HCT116 (cell line): ENCODE measurements at places on chromosomes 12 and 14. TPM values are rescaled to one million over a fixed set of nuclear protein-coding genes. Genes with fewer than 3 reads are reported as not detected.

Gene CLEC1B
- total RNA-seq: not detected

Gene TMEM30B
- 0.12 TPM for total RNA-seq

Gene PNN
- 97.9 TPM for total RNA-seq

Gene TCTN2
- 12.1 TPM for total RNA-seq

Gene UNC79
- 0.10 TPM for total RNA-seq

Gene PLEKHG7
- total RNA-seq: not detected

Gene TSPAN9
- total RNA-seq: 13.2 TPM

Gene TMEM117
- 3.6 TPM for total RNA-seq

Gene PYGL
- total RNA-seq: 173 TPM

Gene ACRBP
- 1.0 TPM for total RNA-seq

Gene MSRB3
- 8.2 TPM for total RNA-seq

Gene RXYLT1
- total RNA-seq: 23.0 TPM

Gene DENR
- total RNA-seq: 59.1 TPM

Gene PCNX1
- 52.2 TPM for total RNA-seq

Gene KCNC2
- total RNA-seq: not detected

Gene CLEC7A
- not detected for total RNA-seq

Gene STYK1
- 4.4 TPM for total RNA-seq

Gene CIROP
- not detected for total RNA-seq

Gene PDE3A
- 0.12 TPM for total RNA-seq

Gene RPS6KL1
- total RNA-seq: 6.7 TPM

Gene HOMEZ
- total RNA-seq: 18.2 TPM

Gene RILPL2
- total RNA-seq: 2.3 TPM

Gene NT5DC3
- total RNA-seq: 18.7 TPM

Gene OR4E2
- total RNA-seq: not detected

Gene PYM1
- total RNA-seq: 24.8 TPM

Gene ARHGEF25
- 3.6 TPM for total RNA-seq

Gene SIX1
- total RNA-seq: 2.5 TPM

Gene FOXN4
- total RNA-seq: 0.52 TPM

Gene NOXRED1
- 0.66 TPM for total RNA-seq
